Diencephalon (tissue), 1 donor: ENCODE measurements at places on chromosomes 12 and 14. TPM values are rescaled to one million over a fixed set of nuclear protein-coding genes. Genes with fewer than 3 reads are reported as not detected.

Gene B4GALNT1
- total RNA-seq: 47.5 TPM

Gene EFS
- 9.7 TPM for total RNA-seq

Gene ERC1
- total RNA-seq: 154 TPM

Gene PGF
- 2.8 TPM for total RNA-seq

Gene ST8SIA1
- 33.4 TPM for total RNA-seq

Gene HOXC13
- total RNA-seq: not detected

Gene ACACB
- 10.6 TPM for total RNA-seq

Gene FAM161B
- total RNA-seq: 20.3 TPM

Gene RTRAF
- 44.8 TPM for total RNA-seq
